ENCODE measurements at places on chromosomes 2 and 18.

GRCh38 chr18:70333316-70333715, 44.5 kb downstream of the SOCS6 start:
- no peak for DNase-seq

DNA sequence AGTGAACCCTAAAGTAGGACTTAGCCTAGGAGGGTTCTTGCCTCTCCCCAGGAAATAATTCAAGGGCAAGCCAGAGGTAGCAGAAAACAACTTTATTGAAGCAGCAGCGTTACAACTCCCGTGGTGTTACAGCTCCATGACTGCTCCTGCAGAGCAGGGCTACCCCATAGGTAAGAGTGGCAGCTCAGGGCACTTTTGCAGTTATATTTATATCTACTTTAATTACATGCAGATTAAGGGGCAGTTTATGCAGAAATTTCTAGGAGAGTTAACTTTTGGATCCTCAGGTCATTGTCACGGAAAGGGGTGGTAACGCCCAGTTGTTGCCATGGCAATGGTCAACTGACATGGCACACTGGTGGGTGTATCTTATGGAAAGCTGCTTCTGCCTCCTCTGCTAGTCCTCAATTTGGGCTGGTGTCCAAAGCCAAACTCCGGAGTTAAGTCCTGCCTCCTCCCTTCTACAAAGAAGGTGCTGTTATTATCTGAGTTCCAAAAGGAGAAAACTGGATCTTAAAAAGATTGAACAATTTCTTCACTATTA, 1413.0 kb downstream of the DSC3 start:
- DNase-seq: no peak

DNA sequence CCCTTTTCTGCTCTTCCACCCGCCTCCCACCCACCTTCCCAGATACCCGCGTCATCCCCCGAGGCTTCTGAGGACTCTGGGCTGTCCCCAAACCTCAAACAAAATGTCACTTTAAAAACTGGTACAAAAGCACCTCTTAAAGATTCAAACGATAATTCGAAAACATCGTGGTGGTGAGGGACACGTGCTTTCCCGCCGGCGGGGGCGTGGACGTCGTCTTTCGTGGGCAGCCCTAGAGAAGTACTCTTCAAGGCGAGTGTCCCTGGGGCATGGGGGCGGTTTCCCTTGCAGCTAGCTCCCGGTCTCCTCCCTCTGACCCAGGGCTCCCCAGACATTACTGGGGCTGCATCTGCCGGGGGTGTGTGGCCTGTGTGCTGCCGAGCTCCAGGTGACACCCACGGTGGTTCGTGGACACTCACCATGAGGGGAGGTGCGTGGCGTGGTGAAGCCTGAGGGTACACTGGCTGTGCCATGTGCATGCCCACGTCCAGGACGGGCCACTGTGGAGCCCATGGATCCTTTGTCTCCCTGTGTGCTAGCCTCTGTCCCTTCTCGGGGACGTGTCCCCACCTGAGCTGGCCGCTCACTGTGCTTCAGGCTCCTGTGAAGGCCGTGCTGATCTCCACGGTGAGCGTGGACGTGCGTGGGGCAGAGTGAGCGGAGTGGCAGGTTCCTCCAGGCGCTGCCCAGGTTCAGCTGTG, 117.8 kb downstream of the NFATC1 start:
- DNase-seq: peak; percentile 21

- no peak for DNase-seq
These were observed 39.8 kb upstream of the SMIM21 start for GRCh38 chr18:75467281-75467795.

DNA sequence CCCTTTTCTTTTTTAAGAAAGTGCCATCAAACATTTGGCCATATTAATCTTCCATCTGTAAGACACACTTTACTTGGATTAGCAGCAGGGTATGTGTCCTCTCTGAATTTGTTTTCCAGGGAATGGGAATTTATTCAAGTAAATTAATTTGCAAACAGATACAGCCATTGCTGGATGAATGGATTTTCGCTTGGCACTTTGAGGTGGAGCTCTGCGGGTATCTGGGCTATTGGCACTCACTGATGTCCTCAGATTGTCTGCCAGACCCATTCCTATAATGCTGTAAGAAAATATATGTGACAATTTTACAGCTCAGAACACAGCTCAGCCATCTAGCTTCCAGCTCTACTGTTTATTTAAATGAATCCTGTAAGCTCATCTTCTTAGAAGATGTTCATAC, 201.2 kb upstream of the CDH20 start:
- DNase-seq: no peak

- DNase-seq: no peak
These were observed 9.5 kb downstream of the RALB start for GRCh38 chr2:120262150-120262549.

GRCh38 chr18:67133669-67134068, 382.9 kb downstream of the DSEL start:
- no peak for DNase-seq

- no peak for DNase-seq
These were observed 106.3 kb downstream of the MSH2 start for GRCh38 chr2:47509250-47509649.

DNA sequence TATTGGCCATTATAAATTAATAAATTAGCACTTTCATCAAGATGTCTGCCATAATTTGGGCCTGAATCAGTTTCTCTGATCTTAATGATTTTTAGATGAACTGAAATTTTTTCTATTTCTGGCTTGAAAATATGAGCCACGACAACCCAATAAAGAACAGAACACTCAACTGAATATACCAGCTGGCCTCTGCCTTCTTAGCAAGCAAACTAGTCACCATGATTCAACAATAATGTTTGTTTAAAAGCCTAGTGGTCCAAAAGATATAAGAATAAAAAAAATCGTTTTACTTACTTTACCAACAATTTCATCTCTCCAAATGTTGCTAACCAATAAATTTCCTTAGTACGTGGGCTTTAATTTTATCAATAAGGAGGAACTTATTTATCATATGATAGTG, 66.7 kb upstream of the TTN start:
- no peak for DNase-seq

DNA sequence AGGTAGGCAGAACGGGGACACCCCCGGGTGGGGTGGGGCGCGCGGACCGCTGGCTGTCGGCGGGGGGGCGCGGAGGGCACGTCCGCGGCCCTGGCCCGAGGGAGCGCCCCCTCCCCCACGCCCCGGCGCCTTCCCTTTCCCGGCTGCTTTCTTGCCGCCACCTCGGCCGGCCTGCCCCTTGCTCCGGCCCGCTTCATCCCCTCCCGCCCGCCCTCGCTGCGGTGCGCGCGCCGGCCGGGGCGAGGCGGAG, 443 bp downstream of the VAPA start:
- no peak for DNase-seq

DNA sequence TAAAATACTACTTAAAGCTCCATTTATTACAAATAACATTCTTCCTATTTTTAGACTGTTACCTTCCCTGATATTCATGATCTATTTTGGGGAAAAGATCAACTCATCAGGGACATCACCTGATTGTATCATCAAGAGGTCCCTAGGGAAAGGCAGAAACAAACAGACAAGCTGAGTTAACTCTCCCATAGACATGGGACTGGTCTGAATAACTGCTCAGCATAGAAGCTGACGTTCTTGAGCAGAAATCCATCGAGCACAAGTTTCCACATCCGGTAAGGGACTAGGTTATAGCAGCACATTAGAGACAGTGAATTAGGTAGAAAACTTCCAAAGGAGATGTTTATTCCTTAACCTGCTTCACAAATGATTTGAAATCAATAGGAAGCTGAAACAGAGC, 1100.4 kb upstream of the SLC39A10 start:
- DNase-seq: no peak

GRCh38 chr2:187403568-187404260, 44.3 kb downstream of the CALCRL start:
- DNase-seq: no peak

GRCh38 chr18:30889519-30890301, 152.8 kb downstream of the DSC3 start:
- no peak for DNase-seq

DNA sequence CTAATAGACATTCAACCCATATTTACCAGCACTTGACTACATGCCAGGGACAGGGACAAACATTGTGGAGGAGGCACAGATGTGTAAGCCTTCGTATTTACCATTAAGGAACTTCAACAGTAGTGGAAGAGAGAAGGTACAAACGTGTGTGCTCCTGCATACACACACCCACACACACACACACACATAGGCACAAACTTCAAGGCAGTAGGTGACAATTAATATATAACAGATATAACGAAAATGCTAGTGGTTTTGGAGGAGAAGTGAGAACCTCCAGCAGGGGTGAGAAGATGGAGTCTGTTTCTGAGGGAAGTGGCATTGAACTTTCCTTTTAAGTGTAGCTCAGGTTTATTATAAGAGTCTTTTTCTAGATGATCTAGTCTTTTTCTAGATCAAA, 231.1 kb downstream of the SETBP1 start:
- no peak for DNase-seq

- DNase-seq: no peak
These were observed 73.1 kb upstream of the RPE start for GRCh38 chr2:209929369-209929768.
